ENCODE measurements at places on chromosomes 2 and 18.

DNA sequence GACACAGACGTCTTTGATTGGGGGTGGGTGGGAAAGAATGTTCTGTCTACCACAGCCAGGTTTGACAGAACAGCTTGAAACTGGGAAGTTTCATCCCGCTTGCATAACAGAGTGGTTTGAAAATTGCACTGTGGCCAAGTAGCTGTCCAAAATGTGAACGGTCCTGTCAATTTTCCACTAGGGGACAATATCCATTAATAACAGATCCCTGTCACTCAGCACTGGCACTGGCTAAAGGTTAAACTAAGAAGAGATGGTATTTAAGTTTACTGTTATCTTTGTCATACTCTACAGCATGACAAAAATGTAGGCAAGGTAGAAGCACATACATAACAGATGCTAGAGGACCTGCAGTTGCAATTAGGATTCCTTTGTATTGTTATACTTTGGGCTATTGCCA is 55.6 kb upstream of the ACMSD start:
- no peak for DNase-seq

- no peak for DNase-seq
Observed at GRCh38 chr2:37555457-37555856, 116.0 kb downstream of the CDC42EP3 start.

GRCh38 chr2:19776941-19777514 is 124.8 kb downstream of the TTC32 start:
- no peak for DNase-seq

- no peak for DNase-seq
Observed at GRCh38 chr18:68919900-68920299, 122.0 kb downstream of the CCDC102B start.
